Gastrocnemius medialis (tissue), 4 donors: ENCODE measurements at places on chromosomes 16 and 17. TPM values are rescaled to one million over a fixed set of nuclear protein-coding genes. Genes with fewer than 3 reads are reported as not detected.

OSGIN1 gene
- 9.6 TPM for total RNA-seq

DNA sequence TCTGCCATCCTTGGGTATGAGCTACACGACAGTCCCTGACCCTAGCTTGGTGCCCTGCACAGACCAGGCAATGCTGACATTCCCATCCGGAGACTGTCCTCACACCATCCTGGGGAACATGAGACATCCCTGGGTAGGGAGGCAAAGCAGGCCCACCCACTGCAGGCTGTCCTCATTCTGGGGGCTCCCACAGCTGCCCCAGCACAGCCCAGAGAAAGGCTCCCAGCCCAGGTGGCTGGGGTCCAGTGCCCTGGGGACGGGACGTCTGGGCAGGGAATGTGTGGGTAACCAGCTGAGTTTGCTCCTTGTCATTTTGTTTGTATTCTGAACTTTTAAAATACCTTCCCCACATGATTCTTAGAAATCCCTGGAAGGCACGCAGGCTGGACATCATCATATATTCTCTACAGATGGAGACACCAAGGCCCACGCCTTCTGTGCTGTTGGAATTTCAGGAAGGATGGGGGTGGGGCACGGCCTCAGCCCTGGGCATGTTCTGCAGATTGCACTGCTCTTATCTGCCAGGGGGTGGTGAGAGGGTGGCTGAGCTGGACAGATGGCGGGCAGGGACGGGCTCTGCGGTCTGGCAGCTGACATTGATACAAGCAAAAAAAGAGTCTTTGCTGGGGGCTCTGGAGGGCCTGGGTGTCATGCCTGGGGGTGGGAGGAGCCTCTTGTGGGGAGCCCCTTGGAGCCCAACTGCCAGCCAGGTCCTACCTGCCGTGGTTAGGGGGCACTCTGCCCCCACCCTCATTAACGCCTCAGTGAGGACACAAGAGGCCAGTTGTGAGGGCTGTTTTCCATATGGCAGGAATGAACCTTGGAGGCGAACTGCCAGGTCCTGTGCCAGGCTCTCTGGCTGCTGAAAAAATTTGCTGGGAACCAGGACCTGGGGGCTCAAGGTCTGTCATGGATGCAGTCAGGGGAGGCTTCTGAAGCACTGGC lies 28.4 kb downstream of the LRRC75A start:
- H3K27me3 ChIP-seq: no peaks in the 10 kb centered on the region
- no peak for DNase-seq
- H3K4me3 ChIP-seq: no peak overlapping the region
- no peaks in the 10 kb centered on the region for H3K4me1 ChIP-seq
- H3K27ac ChIP-seq: no peak overlapping the region
- no peaks in the 10 kb centered on the region for H3K36me3 ChIP-seq

- H3K36me3 ChIP-seq: no peaks in the 10 kb centered on the region
- no peak for DNase-seq
- no peak overlapping the region for H3K27ac ChIP-seq
Observed at GRCh38 chr16:50652836-50653425, 28.2 kb downstream of the SNX20 start.

- no peak overlapping the region for H3K4me3 ChIP-seq
- DNase-seq: no peak
- H3K36me3 ChIP-seq: peaks cover 16% of the 10 kb centered on the region
- H3K4me1 ChIP-seq: peaks cover 4% of the 10 kb centered on the region
- no peak overlapping the region for H3K27ac ChIP-seq
- H3K27me3 ChIP-seq: no peaks in the 10 kb centered on the region
Observed at GRCh38 chr16:47374629-47375028, 86.2 kb downstream of the ITFG1 start.
